CD14-positive monocyte (primary cell): ENCODE measurements at places on chromosomes 1 and 21.

DNA sequence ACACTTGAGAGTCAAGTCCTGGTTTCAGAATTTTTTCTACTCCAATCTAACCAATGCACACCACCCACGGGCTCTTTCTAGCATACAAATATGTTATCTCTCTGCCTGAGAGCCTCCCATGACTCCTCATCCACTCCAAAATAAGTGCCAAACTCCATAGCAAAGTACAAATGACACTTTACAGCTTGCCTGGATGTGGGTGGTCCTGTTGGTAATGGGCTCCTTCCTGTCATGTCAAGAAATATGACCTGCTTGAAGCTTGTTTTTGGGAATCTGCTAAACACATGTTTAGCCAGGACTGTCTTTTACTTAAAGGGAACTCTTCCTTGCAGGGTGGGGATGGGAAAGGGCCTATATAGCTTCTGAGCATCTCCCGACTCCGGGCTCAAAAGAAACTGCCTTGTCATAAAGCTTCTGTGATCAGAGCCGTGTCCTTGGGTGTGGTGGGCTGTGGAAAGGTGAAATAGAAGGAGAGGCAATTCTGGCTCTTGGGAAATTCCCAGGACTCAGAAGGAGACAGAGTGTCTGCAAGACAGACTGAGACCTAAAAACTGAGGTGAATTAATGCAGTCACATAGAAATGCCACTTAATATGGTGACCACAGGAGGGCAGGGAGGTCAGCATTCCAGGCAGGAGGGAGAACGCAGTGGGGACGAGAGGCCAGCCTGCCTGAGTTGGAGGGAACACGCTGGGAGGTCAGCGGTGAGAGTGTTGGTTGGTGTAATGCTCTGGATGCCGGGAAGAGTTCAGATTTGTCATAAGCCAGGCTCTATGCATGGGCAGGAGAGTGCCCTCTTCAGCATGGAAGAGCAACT is 6.1 kb upstream of the IGFN1 start:
- no peak for DNase-seq

- DNase-seq = no peak
Observed at GRCh38 chr1:228511546-228512445, 24.6 kb downstream of the RNF187 start.

DNA sequence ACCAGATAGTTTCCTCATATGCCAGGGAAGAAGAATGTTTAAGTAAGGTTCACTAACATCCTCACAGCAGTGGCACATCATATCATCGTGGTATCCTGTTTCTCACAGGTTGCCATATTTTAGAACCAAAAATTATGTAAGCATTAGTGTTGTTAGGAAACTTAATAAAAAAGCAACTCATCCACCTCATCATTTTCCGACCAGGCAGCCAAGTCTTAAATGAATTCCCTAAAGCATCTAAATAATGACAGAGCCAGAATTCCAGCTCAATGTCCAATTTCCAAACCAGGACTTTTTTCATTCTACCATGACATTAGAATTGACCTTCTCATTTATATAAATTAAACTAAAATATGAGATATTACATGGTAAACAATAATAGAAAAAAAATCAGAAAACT is 272.7 kb downstream of the NTNG1 start:
- DNase-seq = no peak

DNA sequence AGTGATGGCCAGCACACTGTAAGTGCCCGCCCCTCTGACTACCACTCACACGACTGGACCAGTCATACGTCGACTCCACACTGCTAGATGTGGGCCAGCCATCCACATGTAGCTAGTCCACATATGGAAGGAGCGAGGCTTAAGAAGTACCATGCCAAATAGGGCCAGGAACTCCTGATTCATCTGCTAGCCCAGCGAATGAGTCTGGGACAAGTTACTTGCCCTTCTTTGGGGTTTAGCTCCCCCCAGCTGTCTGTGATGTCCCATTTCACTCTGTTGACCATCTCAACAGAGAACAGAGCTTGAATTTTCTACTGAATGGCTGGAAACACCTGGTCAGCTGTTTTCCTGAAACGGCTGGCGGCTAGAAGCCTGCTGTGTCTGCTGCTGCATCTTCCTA is 5.8 kb downstream of the CSRP1 start:
- DNase-seq = no peak

GRCh38 chr1:154954541-154954940 is 1.4 kb downstream of the PBXIP1 start:
- DNase-seq = no peak
